ENCODE measurements at places on chromosomes 13 and 19.

DNA sequence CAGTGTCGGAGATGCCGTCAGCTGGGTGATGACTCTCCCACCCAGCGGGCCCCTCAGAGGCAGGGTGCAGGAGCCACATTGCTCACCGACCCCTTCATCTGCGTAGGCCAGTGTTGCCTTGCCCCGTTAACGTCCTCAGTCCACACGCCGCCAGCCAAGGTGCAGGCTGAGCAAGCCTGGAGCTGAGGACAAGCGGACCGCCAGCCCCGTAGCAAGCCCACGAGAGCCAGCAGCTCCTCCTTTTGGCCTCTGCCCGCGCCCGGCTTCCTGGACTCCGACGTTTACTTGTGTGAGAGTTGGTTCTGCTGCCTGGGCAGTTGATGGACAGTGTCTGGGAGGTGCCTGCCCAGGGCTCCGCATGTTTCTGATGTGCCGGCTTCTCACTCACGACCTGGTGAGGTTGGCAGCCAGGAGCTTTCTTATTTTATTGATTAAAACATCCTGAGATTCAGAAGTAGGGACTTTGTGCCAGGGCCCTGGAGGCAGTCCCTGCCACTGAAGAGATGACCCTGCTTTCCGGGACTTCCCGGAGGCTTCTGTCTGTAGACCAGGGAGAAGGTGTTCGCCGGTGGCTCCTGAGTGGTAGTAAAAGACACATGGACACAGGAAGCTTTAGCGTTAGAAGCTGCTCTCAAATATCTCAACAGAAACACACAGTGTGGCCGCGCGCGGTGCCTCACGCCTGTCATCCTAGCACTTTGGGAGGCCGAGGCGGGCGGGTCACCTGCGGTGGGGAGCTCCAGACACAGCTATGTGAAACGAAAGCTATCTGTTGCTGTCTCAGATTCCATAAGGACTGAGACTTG, 5.8 kb downstream of the DAZAP1 start:
- DNase-seq = no peak

DNA sequence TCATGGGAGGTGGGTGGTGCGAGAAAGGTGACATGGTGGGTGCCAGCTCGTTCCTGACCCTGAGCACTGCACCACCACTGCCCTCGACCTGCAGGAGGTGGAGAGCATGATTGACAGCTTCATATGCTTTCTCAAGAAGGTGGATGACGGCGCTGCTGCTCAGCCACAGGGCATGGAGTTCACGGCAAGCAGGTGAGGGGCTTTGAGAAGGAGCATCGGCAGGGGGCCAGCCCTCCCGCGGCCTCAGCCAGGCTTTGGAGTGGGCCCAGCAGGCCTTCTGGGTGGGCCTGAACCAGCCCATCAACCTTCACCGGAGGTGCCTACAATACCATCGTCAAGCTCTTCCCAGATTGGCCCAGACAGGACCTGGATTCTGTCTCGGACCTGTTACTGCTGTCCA, 18.9 kb upstream of the ZNF14 start:
- DNase-seq = no peak

- no peak for DNase-seq
Measured at GRCh38 chr19:32652894-32653598, 21.9 kb downstream of the ANKRD27 start.

DNA sequence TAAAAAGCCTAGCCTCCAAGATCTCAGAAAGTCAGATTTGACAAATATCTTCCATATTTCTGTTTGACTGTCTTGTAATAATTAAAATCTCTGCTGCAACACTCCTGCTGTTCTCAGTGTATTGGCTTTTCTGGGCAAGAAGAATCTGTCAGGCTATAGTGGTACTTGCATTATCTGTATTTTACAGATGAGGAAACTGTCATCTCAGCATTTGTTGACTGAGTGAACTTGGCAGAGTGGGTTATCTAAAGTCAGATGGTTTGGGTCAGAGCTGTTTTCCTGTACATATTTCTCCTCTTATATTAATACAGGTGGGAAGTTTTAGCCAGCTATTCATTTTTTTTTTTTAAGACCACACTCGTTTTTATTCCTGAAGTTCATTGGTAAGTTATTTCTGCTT, 1378.2 kb upstream of the PCDH20 start:
- DNase-seq = no peak

DNA sequence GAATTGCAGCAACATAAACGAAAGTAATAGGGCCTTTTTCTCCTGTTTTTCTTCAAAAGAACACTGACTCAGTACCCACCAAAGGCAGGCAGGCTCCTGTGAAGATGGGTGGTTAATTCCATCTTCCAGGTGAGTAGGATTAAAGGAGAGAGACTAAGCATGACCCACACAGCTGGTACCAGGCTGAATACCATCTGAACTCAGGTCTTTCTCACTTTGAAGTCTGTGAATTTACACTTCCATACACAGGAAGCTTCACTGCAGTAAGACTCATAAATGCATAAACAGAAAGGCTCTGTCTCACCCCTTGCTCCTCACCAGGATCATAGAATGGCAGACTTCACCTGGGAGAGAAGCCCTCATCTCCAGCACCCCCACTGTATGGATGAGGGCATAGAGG, 194.6 kb downstream of the KLF12 start:
- no peak for DNase-seq

DNA sequence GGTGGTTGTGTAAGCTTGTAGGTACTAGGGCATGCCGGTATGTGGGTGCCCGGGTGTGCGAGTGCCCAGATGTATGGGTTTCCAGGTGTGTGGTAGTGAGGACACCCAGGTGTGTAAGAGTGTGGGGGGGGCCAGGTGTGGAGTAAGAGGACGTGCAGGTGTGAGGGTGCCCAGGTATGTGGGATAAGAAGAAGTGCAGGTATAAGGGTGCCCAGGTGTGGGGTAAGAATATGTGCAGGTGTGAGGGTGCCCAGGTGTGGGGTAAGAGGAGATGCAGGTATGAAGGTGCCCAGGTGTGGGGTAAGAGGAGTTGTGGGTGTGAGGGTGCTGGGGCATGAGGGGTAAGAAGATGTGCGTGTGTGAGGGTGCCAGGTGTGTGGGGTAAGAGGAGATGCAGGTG, 14.3 kb downstream of the MARK4 start:
- no peak for DNase-seq

- DNase-seq = no peak
Measured at GRCh38 chr19:6297202-6297601, 17.4 kb upstream of the MLLT1 start.

DNA sequence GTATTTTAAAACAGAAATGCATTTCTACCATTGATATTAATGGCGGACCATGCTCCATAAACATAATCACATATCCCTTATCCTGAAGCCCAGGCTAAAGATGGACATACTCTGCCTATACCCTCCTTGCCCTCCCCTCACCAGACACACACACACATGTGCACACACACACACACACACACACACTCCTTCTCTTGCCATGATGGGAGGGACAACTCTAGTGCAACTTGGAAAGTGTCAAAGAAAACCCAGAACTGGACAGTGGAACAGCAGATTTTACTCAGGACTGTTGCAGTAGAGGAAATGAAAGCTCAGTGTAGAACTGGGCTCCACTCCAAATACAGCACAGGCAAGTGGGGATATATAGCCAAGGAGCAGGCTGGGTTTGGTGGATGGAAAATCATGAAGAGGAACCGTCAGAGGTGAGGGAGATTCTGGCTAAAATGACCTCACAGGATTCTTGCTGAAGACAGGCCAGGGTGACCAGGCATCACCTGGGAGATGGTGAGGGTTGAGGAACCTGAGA, 40.8 kb downstream of the TNFRSF19 start:
- DNase-seq = no peak

DNA sequence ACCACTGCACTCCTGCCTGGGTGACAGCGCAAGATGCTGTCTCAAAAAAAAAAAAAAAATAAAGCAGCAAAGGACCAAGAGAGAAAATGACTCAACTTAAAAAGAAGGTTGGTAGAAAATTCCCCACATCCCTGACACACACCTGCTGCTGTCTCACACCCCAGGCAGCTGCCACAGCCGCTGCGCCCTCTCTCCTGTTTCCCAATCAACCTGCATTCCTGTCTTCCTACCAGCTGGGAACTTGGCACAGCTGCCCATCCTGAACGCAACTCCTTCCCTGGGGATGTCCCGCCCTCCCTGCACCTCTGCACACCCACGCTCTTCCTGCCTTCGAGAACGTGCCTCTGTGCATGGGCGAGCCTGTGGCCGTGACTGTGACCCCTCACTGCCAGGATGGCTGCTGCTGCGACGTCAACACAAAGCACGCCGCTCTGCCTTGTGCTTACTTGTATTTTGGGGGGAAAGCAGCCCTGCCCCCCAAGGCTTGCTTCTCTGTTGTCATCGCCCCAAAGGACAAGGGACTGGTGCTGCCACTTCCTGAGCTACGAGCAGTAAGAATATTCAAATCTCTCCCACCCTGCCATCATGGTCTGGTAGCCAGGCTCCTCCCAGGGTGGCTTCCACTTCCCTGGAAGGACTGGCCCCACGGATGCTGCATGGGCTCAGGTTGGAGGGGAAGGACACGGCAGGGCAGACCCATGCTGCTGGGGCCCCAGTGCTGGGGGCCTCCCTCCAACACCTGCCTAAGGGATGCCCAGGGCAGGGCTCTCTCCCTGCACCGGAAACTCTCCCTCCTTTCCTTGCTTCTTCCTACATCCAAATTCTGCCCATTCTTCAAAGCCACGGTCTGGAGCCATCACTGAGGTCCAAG, 20.7 kb downstream of the SH3GL1 start:
- peak; percentile 66 for DNase-seq

All from GM13976 (cell line).